ENCODE measurements at places on chromosomes 2 and 18.

DNA sequence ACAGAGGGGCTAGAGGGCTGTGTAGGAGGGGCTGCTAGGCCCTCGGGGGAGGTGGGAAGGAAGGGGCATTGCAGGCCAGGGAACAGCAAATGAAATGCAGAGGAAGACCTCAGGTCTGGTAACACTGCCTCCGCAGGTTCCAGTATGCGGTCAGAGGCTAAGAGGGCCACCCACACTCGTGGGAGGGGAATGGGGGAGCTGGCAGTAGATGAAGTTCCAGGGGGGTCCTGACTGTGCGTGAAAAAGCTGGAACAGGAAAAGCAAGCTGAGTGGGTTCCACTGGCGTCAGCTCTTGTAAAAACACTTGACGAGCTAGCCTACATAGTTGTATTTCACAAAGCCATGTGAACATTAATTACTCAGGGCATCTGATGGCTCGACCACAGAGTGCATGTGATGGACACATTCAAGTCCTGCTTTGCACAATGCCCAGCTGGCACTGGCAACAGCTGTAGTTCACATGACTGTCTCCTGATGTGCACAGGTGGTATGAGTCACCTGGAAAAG lies 29.0 kb upstream of the PTPN4 start:
- no peak for DNase-seq

DNA sequence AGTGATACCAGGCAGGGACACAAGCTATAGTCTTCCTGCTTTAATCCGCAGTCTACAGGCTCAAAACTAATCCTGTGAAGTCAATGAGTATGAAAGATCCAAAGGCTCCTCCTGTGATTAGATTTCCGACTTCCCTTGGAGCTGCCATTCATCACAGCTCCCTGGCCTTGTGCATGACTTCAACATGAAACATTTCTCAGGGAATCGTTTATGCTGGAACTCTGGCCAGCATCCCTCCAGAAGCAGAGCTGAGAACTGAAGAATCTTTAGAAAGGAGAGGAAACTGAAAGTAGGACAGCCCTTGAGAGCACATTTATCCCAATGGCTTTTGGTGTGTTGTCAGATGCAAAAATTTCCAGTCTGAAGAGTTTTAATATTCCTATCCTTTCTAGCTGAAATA lies 84.3 kb upstream of the SESTD1 start:
- DNase-seq, result no peak

- DNase-seq, result no peak
Measured at GRCh38 chr18:66210875-66211274, 393.0 kb downstream of the CDH19 start.

GRCh38 chr2:24105816-24106215 lies 17.3 kb downstream of the PFN4 start:
- no peak for DNase-seq

GRCh38 chr18:49169037-49169521 lies 218.3 kb upstream of the SMAD7 start:
- no peak for DNase-seq

All from AG04450 (cell line).